ENCODE measurements at places on chromosomes 11 and 22. TPM values are rescaled to one million over a fixed set of nuclear protein-coding genes. Genes with fewer than 3 reads are reported as not detected.

GRCh38 chr11:762421-763072 is 14.7 kb downstream of the GATD1 start:
- no peaks in the 10 kb centered on the region for H3K27me3 ChIP-seq
- no peak overlapping the region for H3K4me3 ChIP-seq
- H3K27ac ChIP-seq = no peak overlapping the region
- DNase-seq = no peak
- H3K4me1 ChIP-seq = no peaks in the 10 kb centered on the region
- peaks cover 55% of the 10 kb centered on the region for H3K36me3 ChIP-seq

GRCh38 chr11:108112057-108112456 is 9.3 kb upstream of the ACAT1 start:
- DNase-seq = no peak
- H3K4me1 ChIP-seq = no peaks in the 10 kb centered on the region
- no peak overlapping the region for H3K4me3 ChIP-seq
- H3K27ac ChIP-seq = no peak overlapping the region

Gene DEPDC7
- total RNA-seq = not detected

- H3K4me1 ChIP-seq = no peaks in the 10 kb centered on the region
- H3K27ac ChIP-seq = no peak overlapping the region
- H3K27me3 ChIP-seq = no peaks in the 10 kb centered on the region
- no peak overlapping the region for H3K4me3 ChIP-seq
Observed at GRCh38 chr11:85953491-85954143, 98.4 kb downstream of the CCDC83 start.

GRCh38 chr11:44581246-44581645 is 15.8 kb downstream of the CD82 start:
- no peak for DNase-seq
- H3K27ac ChIP-seq = no peak overlapping the region
- H3K27me3 ChIP-seq = no peaks in the 10 kb centered on the region
- peaks cover 71% of the 10 kb centered on the region for H3K36me3 ChIP-seq
- H3K4me3 ChIP-seq = no peak overlapping the region
- peaks cover 35% of the 10 kb centered on the region for H3K4me1 ChIP-seq

- no peak overlapping the region for H3K4me3 ChIP-seq
- no peaks in the 10 kb centered on the region for H3K27me3 ChIP-seq
- no peaks in the 10 kb centered on the region for H3K36me3 ChIP-seq
- no peak overlapping the region for H3K27ac ChIP-seq
- no peak for DNase-seq
- no peaks in the 10 kb centered on the region for H3K4me1 ChIP-seq
Observed at GRCh38 chr11:106242718-106243415, 165.4 kb downstream of the AASDHPPT start.

DNA sequence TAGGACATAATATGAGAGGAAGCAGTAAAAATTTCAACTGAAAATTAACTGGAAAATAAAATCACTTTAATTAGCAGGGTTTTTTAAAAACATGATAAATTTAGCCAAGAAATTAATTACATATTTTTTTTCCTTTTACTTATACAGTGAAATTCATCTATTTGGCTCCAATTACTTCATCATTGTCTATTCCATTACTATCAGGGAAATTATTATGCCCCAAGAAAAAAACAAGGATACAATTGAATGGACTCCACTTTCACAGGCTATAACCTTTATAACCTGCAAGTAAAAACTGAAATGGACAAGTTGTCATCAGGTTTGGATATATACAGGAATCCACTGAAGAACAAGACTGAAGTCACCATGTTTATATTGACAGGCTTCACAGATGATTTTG is at the start of gene OR5T3:
Gene OR5T3 (plus strand): TSS at position 301 of the 400 bp plus-strand sequence. CDS start 0 bp downstream, at position 301.
- H3K27ac ChIP-seq = no peak within 1 kb of the TSS
- H3K36me3 ChIP-seq = no peaks in the 10 kb centered on the region
- H3K27me3 ChIP-seq = no peaks in the 10 kb centered on the region
- no peaks in the 10 kb centered on the region for H3K4me1 ChIP-seq

Gene CASP5
- 0.29 TPM for total RNA-seq

Measured in B cell (primary cell).